Astrocyte of the cerebellum (primary cell): ENCODE measurements at places on chromosomes 6 and 20.
A peak's percentile ranks its signal among the peaks of the same experiment; 100 is the strongest.

GRCh38 chr6:57315851-57316250 is 1.6 kb upstream of the PRIM2 start:
- no peak for DNase-seq

GRCh38 chr6:155309150-155309549 is 5.1 kb downstream of the TFB1M start:
- no peak for DNase-seq

DNA sequence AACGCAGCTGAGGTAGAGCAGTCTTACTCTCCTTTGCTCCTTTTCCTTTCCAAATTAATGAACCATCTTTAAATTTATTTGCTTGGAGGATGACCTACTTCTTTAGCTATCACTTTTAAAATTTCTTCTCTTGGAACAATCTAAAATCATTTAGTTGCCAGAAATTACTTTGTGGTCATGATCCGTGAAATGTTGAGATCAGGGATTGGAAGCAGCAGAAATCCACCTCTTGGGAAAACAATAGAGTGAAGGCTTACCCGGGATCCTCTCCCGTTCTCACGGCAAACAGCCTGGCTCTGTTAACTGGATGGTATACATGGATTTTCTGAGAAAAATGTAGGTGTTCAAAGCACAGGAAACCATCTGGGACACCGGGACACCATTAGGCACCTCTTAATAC is 7.7 kb downstream of the AKAP12 start:
- no peak for DNase-seq

DNA sequence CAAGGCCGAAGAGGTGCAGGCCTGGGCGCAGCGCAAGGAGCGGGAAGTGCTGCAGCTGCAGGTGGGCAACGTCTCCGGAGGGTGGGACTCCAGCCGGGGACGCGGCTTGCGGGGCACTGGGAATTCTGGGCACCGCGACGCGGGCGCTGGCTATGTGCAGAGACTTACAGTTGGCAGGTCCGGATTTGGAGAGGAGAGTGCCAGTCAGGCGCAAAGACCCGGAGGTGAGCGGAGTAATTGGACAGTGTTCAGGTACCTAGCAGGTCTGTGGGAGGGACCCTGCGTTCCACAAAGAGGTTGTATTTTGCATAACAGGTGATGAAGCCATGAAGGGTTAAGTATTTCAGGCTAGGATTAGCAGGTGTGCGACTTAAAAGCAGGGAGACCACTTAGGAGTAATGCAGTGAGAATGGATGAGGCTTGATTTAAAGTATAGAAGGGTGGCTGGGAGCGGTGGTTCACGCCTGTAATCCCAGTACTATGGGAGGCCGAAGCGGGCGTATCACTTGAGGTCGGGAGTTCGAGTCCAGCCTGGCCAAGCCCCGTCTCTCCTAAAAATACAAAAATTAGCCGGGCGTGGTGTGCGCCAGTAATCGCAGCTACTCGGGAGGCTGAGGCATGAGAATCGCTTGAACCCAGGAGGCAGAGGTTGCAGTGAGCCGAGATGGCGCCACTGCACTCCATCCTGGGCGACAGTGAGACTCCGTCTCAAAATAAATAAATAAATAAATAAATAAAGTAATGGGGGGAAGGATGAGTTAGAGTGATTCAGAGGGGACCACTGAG is 1.0 kb downstream of the MRPS26 start:
- no peak for DNase-seq

DNA sequence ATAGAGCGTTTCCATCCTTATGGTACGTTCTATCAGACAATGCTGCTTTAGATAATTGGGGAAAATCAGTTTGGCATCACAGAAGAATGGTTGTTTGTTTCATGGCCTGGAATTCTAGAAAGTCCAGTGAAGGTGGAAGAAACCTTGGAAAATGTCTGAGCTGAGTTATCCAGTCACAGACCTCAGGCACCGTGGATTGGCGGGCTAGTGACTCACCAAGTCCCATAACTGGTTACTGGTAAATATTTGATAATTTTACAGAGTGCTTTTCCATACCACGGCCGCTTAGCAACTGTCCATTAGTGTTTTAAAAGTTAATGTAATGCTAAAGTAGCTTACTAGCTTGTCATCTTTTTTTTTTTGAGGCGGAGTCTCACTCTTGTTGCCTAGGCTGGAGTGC is 99.4 kb downstream of the SLC35B3 start:
- DNase-seq = no peak

- peak; percentile 8 for DNase-seq
Measured at GRCh38 chr20:22700367-22700766, 116.0 kb upstream of the FOXA2 start.

DNA sequence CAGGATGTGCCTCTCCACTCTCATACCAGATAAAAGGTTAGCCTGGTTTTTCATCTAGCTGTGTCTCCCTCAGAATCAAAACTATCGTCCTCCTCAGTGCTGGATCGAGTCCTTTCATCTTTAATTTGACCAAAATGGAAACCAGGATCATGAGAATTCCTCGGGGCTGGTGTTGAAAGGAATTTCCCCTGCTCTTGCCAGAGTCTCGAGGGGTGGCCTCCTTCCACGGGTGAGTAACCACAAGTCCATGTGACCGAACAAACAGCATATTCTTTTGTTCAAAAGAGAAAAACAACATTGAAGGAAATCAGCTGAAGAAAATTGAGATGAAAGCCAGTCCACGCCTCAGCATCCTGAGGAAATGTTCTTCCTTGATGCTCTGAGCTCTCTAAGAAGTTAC is 165.9 kb upstream of the CDYL start:
- DNase-seq = peak; percentile 92

DNA sequence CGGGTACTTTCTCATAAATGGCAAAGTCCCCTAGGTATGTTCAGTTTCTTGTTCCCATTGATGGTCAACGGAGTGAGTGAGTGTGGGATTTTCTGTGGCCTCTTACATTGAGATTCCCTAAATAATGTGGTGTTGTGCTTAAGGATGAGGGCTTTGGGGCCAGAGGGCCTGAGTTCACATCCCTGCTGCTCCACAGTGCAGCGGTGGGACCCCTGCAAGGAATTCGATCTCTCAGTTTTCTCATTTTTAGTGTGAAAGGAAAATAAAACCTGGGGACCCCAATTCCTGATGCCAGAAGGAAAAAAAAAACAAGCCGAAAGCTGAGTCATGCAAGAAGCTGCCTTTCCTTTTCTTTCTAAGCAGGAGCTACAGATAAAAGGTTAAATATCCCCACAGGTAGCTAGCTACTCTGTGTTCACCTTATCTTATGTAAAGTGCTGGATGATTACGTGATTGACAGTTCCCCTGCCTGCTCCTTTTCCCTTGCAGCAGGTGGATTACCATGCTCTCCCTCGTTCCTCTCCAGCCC is 120.2 kb upstream of the CLDN20 start:
- DNase-seq = no peak

DNA sequence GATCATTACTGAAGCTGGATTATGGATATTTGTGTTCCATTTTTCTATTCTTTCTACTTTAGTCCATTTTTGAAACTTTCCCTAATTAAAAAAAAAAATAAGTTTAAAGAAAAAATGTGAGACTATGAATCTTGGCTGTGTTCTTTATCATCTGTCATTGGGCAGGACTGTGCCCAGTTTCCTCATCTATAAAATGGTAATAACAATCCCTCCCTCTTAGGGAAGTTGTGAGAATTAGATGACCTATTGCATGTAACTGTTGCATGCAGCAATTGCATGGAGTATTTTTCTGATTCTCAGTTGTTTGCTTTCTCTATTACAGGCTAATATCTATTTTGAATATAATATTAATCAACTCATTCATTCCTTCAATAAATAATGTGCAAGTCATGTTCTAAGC is 108.2 kb upstream of the LOC128125822 start:
- DNase-seq = no peak

DNA sequence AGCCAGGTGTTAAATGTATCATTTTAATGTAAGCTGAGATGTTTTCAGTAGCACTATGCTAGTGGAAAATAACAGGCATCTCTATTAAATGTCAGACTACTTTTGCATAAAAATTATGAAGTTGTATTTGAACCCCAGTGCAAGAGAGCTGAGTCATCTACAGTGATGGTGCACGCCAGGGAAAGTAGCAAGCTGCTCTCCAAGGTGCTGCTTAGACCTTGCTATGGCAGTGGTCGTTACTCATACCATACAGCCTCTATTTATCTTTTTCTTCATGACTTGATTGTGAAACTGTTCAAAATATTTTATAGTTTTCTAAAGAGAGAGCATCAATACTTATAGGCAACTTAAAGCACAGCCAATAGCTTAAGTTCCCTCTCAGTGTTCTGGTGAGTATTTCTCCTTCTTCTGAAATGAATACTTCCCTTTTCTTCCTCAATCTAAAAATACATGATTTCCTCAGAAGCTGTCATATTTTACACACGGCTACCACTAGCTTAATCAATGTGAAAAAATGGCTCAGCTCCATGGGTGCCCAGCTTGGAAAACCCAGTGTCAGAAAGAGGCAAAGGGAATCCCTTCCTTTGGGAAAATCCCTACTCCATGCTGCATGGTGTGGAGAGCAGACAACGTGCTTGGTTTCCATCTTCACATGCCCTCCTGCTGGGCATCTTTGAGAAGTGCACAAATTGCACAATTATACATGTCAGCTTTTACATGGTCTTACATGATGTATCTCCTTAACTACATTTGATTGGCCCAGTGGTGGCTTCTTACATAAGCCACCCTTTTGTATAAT is 105.6 kb downstream of the ELOVL4 start:
- no peak for DNase-seq

- no peak for DNase-seq
Measured at GRCh38 chr6:158819977-158820622, 932 bp upstream of the EZR start.

- DNase-seq = no peak
Measured at GRCh38 chr6:40626886-40627285, 39.7 kb upstream of the LRFN2 start.

DNA sequence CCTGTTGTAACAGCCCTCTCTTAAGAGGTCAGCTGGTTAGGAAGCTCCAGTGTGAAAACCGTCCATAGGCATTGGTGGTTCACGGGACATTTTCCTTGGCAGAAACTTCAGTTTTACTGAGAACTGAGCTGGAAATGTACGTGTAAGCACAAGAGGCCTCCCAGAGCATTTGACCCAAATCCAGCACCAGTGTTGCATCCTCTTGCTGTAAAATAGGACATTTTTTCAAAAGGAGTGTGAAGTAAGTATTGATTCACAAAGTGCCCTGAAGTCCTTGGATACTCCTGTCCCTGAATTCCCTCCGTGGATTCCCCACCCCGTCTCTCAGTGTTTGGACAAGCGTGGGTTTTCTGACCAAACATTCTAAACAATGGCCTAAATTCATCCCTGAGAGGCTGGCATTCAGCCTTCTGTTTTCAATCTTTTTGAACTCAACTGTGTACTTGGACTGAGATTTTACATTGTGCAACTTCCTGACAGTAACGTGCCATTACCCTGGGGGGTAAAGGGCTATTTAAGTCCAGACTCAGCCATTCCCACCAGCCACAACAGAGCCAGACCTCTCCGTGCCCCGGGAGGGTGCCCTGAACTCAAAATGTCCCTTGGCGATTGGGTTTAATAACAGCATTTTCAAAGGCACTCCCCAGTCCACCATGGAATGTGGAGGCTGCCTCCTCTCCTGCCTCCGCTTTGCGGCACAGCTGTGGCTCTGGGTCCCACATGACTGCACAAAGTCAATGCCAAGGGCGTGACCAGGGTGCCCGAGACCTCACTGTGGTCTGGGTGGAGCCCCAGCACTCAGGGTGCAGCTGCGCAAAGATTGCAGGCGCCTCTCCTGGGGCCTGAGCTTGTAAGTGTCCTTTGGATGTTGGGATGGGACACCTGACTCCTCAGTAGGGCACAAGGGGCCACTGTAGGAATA is 92.7 kb upstream of the AFDN start:
- DNase-seq = peak; percentile 56

DNA sequence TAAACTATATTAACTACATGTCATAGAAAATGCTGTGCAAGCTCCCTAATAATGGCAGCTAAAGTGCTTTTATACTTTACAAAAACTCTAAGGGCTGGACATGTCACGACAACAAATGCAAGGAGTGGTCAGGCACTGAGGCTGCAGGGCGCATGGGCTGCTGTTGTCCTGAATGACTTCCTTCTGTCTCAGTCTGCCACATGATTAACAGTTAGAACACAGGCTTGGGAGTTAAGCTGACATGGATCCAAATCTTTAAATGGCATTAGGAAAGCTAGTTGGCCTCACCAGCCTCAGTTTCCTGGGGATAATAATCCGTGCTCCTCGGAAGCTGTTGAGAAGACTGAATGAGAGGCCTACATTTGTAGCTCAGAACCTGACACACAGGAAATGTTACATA is 57.4 kb downstream of the PREP start:
- no peak for DNase-seq

DNA sequence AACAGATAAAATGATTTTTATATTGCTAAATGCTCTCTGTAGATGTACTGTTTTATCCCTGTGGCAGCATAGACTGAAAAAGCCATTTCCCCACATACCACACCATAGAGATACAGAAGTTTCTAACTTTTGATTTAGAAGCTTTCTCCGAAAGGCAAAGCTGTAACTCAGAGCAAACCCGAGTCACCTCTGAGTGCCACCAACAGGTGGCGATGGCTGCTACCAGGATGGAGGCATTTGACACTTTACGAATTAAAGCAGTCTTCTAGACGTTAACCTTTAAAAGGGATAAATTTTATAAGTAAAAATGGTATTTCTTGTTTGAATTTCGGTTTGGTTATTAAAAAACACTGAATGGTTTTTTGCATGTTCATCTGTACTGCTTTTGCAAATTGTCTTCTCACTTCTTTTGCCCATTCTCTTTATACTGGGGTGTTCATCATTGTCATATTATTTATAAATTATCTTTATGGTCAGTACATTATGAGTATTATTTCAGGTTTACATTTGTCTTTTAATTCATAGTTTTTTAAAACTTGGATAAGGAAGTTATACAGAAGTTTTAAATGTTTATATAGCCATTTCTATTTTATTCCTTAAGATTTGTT is 201.0 kb upstream of the CEP162 start:
- peak; percentile 31 for DNase-seq
